ENCODE measurements at places on chromosomes 7 and 10.

DNA sequence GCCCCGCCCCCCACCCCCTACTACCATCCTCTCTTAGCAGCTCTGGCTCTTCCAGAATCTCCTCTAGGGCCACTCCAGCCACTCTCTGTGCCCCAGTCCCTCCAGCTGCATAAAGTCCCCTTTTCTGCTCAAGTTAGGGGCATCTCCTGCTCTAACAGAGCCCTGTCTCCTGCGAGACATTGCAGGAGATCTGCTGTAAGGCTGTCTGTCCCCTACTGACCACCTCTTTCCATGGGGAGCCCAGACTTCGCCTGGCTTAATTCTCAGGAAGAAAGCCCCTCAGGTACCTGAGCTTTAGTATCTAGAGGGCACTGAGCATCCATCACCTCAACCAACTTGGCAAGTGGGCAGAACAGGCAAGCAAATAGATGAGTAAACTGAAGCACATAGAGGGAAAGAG is 200.7 kb upstream of the ZMIZ1 start:
- no peak for DNase-seq

GRCh38 chr10:78846760-78847159 is 222.0 kb upstream of the ZMIZ1 start:
- no peak for DNase-seq

DNA sequence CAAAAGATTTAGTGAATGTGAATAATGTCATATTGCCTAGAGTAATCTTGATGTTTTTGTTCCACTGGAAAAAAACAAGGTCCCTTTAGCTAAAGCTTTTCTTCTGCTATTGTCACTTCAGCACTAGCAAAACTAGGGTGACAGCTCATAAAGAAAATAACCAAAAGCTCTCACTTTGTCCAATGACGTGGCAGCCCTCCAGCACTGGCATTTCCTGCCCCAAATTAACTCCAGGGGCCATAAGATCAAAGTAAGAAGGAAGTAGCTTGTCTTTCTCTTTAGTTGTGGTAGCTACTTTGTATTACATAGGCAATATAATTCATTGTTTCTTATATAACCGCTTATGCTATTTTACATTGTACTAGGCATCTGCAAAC is 47.3 kb downstream of the LRRN3 start:
- DNase-seq, result peak; percentile 65

DNA sequence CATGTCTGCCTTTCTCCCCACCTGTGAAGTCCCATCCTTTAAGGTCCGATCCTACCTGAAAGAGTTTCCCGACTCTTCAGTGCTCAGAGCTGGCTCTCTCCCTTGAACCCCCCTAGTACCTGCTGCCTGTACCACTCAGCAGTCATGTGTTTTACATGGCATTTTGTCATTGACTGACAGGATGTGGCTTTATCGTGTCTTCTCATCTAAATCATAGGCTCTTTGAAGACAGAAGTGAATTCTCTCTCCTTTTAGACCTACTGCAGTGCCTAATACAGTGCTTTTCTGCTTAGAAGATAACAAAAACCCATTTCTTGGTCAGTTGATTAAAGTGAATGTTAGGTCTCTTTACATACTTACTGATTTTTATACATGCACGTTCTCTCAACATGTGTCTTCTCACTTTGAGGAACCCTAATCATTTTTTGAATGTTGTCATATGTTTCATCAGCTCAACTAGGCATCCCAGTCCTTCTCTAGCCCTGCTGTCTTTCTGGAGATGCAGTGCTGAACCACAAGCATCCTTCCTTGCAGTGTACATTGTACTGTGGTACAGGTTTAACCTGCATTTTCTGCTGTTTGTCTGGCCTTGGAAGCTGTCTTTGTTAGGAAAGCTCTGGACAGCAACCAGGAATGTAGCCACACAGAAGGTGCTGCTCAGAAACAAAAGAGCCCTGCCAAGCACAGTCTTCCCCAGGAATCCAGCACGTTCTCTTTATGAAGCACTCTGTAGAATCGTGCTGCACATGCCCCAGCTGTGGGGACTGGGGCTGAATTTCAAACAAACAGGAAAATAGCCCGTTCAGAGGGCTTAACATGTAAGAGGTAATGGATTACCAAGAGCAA is 28.1 kb upstream of the LRRC4 start:
- no peak for DNase-seq

DNA sequence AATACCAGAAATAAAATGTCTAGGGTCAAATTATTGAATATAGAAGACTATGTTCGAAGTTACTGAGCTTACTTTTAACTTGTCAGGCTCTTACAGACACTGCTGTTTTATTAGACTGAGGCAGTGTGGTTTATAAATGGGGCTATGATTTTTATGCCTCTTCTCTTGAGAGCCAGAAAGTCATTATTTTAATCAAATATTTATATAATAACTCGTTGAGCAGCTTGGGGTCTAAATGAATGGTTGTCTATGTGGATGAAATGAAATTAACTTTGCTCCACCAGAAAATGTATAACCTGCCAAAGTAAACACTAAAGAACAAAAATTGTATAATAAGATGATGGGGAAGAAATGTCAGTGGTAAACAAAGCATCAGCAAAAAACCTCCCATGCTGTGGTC is 175.6 kb upstream of the THSD7A start:
- DNase-seq, result no peak

- DNase-seq, result peak; percentile 66
These were observed 27.0 kb downstream of the CALML3 start for GRCh38 chr10:5551531-5552375.

DNA sequence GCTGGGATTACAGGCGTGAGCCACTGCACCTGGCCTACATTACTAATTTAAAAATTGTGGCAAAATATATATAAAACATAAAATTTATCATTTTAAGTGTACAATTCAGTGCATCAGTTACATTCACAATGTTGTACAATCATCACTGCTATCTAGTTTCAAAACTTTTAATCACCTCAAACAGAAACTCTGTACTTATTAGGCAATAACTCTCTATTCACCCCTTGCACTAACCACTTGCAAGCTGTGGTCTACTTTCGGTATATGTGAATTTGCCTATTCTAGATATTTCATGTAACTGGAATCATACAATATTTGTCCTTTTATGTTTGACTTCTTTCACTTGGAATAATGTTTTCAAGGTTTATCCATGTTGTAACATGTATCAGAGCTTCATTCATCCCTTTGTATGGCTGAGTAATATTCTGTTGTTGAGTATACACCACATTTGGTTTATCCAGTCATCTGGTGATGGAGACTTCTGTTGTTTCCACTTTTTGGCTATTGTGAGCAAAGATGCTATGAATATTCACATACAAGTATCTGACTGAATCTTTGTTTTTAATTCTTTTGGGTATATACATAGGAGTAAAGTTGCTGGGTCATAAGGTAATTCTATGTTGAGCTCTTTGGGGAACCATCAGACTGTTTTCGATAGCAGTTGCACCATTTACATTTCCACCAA is 14.3 kb upstream of the ELOVL3 start:
- no peak for DNase-seq

DNA sequence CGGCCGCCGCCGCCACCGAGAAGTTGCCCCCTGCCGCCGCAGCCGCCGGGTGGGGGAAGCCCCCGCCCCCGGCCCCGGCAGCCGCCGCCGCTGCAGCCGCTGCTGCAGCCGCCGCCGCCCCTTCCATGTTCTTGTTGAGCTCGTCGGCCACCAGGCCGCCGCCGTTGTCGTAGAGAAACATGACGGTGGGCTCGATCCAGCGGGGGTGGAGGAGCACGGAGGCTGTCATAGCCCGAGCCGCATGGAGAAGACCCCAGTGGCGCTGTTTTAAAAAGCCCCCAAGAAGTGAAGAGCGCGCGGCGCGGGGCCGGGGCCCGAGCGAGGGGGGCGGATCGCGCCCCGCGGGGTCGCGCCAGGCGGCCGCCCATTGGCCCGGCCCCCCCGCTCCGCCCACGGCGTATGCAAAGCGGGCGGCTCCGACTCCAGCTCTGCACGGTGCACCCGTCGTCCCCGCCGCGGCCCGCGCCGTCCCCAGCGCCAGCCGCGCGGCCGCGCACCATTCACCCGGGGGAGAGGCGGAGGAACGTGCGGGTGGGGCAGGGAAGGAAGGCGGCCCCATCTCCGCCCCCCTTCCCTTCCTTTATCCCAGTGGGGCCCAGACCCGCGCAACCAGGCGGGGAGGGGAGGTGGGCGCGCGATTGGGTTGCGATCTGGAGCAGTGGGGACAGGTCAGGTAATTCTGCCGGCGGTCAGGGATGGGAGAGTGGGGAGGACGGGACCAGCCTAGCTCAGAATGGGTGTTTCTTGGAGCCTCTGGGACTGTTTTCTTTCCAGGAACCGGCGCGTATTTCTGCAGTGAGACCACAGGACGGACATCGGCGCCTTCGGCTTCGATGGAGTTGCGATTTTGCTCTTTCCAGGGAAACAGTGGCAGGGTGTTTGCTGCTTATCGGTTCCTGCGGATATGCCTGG is at the start of gene HOXA13:
TSS of gene HOXA13 (minus strand) at position 243 of the 912 bp plus-strand sequence. CDS start at position 229, 14 bp downstream.
- DNase-seq, result no peak

GRCh38 chr7:143305423-143306070 is 10.4 kb upstream of the CLCN1 start:
- peak; percentile 76 for DNase-seq

- no peak for DNase-seq
These were observed 4.1 kb downstream of the KIF20B start for GRCh38 chr10:89705466-89705865.

DNA sequence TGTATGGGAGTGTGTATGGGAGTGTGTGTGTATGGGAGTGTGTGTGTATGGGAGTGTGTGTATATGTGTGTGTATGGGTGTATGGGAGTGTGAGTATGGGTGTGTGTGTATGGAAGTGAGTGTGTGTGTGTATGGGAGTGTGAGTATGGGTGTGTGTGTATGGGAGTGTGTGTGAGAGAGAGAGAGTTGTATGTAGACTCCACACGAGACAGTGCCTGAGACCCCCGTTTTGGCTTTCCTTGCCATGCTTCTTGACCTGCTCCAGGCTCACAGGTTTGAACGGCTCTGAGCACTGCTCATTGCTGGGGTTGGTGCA is 49.7 kb downstream of the COL17A1 start:
- DNase-seq, result no peak

DNA sequence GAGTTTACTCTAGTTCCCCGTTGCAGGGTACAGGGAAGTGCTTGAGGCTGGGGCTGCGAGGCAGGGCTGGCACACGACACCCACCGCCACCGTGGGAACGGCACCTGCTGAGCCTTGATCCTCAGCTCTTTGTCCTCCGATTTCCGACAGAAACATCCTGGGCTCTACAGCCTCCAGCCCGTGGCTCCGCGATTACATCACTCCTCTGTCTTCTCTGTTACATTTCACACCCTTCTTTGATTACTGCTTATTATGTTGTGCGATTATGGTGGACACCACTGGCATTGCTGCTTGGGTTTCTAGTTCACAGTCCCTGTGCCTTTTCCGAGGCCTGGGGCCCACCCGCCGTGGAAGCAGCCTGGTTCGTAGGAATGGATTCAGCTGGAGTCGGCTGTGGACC is 26.9 kb downstream of the FKBP6 start:
- no peak for DNase-seq

DNA sequence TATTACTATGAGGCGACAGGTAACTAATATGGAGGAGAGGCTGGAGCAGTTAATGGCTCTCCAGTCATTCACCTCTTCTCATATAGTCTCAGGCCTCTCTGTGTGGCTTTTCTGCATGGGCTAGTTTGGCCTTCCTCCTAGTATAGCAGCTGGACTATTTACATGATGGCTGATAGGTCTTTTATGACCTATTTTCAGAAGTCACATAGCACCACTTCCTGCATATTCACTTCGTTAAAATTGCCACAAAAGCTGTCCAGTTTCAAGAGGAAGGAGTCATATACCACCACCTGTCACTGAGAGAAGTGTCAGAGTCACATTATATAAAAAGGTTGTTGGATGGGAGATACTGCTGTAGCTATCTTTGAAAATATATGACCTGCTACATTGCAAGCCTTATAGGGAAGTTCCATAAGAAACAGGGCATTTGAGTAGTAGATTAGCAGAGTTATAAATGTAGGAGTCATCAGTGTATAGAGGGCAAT is 8.0 kb upstream of the DMTF1 start:
- DNase-seq, result no peak

DNA sequence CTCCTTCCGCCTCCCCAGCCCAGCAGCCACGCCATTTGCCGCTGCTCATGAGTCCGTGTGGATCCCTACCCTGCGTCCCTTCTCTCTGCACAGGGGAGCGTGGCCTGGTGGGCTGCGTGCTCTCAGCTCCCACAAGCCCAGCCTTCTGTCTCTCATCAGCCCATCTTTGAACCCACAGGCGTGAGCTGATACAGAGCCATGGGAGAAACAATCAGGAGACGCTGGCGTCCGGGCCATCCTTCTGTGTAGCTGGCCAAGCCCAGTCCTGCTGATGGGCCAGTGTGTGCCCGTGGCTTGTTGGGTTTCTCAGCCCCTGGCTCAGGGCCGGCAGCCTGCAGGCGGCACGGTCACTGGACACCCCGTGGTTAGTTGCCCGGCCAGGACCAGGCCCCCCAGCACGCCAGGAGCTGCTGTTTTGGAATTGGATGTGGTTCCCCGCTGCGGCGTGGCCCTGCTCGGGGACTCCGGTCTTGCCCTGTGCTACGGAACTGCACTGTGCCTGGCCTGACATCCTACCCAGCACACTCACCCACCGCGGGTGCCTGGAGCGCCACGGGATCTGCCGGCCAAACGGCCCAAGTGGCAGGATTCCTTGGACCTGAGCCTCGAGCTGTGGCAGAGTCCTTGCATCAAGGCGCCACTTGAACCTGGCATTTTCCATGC is 88.9 kb downstream of the ELFN1 start:
- DNase-seq, result no peak

DNA sequence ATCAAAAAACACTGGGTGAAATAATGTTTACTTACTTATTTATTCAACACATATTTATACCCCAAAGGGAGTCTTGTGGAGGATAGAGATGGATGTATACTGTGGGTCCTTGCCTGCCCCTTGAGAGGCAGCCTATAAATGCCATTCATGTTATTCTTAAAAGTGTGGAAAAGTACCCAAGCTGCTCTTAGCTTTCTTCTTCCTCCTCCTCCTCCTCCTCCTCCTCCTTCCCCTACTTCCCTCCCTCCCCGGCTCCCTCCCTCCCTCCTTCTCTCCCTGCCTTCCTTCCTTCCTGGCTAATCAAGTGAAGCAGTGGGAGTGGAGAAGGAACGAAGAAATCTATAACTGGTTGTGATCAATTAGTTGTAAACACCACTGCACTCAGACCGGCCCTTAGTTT is 21.2 kb upstream of the IGF2BP3 start:
- DNase-seq, result no peak

- DNase-seq, result no peak
These were observed 12.8 kb upstream of the KAT6B start for GRCh38 chr10:74813381-74814259.
